ENCODE measurements at places on chromosomes 1 and 21.

DNA sequence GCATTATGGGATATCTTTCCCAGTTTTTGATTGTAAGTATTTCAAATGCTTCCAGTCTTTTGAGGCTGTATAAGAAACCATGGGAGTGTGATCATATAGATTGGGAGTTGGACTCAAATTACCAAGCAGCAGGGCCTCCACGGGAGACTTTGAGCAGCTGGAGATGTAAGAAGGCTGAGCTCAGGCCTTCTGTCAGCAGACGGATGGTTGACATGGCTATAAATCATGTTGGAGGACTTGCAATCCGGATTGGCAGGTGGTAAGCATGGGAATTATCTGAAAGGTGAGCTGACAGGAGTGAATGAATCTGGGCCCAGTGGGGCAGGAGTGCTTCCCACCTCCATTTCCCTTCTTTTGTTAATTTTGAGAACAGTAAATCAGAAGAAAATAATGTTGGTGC, 83.2 kb upstream of the PPM1J start:
- DNase-seq, result no peak

- no peak for DNase-seq
Measured at GRCh38 chr1:185367218-185367617, 50.2 kb upstream of the IVNS1ABP start.

DNA sequence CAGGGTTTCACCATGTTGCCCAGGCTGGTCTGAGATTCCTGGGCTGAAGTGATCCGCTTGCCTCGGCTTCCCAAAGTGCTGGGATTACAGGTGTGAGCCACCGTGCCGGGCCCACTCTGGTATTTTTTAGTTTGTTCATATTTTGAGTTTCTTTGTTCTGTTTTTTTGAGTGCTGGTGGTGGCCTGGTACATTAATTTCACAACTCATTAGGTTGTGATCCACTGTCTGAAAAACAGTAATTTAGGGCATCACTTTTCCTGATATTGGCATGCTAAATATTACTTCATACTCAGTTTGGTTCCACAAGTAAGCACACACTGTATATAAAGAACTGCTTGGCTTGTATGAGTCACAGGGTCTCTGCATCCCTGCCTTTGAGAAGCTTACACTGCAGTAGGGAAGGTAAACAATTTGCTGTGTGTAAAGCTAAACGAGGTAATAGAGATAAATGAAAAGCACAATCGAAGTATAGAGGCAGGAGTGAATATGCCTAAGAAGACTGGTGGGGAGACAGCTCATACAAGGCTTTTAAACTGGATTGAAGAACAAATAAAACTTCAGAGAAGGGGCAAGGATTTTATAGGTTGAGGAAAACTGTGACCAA, 7.7 kb downstream of the SNX27 start:
- DNase-seq, result no peak

DNA sequence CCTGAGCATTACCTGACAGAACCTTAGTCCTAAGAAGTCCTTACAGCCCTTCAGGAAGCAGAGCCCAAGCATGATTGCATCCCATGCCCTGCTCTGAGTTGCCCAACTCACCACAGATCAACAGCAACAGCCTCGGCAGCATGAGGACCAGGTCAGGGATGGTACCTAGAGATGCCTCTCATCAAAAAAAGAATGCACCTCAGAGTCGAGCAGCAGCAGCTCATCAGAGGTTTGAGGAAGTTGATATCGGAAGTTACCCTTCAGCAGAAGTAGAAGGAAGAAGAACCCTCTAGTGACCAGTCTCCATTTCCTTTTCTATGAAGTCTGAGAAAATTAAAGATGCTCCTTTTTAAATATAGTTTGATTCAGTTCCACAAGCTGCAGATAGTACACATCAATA, at the start of gene FCRL1:
Gene FCRL1, minus strand, starts transcription at position 225 of the 400 bp plus-strand sequence. Its CDS starts 83 bp downstream, at position 142.
- DNase-seq, result no peak

- no peak for DNase-seq
Measured at GRCh38 chr1:11940260-11940921, 5.9 kb downstream of the PLOD1 start.

DNA sequence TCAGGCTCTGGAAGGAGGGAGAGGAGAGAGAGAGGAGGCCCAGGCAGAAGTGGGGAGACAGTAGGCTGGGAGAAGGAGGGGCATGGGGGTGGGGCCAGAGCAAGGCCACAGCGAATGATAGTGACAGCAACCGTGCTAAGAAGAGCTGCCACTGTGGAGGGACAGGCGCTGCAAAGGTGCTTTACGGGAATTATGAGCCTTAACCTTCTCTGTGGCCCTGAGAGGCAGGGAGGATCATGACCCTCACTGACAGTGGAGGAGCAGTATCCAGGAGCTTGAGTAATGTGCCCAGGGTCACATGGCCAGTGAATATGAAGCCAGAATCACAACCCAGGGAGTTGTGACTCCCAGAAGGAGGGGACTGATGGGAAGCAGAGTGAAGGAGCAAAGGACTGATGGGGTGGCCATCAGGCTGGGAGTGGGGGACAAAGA, 53.4 kb upstream of the RPL11 start:
- peak; percentile 13 for DNase-seq

DNA sequence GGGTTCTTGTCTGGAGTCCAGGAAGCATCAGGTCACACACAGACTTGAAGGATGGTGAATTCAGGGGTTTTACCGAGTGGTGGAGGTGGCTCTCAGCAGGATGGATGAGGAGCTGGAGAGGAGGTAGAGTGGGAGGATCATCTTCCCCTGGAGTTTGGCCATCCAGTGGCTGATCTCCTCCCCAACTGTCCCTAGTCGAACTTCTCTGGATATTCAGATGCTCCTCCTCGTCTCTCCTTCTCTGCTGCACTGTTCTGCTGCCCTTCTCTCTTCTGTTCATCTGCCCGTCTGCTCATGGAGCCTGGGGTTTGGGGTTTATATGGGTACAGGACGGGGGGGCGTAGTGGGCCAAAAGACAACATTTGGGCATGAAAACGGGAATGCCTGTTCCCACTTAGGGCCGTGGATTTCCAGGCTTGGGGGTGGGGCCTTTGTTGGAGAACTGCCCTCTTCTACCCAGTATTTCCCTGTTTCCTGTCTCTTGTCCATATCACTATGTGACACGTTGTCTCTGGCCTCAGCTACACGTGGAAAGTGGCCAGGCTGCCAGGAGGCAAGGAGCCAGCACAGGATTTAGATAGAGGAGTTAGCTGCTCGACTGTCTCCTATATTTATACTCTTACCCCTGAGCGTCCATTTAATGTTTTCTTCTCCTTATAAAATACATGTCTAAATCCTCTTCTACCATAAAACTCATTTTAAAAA, 76.7 kb downstream of the SIPA1L2 start:
- no peak for DNase-seq

GRCh38 chr1:50103615-50104081, 5.1 kb upstream of the ELAVL4 start:
- peak; percentile 82 for DNase-seq

DNA sequence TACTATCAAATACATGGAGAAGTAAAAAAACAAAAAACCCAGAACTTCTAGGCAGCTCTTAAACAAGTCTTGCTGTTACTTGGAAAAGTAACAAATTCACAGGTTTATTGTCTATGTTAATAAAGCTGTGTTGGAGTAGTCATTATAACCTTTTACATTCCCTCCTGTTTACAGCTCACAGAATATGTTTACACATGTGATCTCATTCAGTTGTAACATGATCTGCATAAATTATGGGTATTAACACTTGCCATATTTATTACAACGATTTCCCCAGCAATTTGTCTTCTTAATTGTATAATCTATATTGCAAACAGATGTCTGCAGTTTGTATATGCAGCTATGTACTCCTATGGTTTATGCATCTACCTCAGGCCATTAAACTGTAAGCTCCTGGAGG, 28.6 kb downstream of the ERG start:
- no peak for DNase-seq

DNA sequence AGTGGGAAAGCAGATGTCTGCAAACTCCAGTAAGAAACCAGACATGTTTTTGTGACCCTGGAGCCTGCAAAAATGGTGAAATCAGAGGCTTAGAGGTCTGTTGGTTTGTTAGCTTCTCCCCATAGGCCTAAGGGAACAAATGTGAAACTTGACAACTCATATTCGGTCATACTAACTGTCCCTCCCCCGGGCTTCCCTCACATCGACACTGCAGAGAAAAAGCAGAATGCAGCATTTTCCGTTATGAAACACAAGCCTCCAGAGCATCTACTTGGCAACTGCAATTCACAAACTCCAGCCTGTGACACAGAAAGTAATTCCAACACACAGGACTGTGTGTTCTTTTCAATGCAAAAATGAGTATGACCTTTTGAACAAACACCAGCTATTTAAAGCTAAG, 3.7 kb downstream of the KCNA2 start:
- DNase-seq, result no peak

GRCh38 chr1:210584439-210585113, 255.9 kb downstream of the HHAT start:
- peak; percentile 93 for DNase-seq

Measured in eye (tissue), 1 donor.